ENCODE measurements at places on chromosomes 3 and 15.

- no peak for DNase-seq
These were observed 1.6 kb upstream of the ITGA11 start for GRCh38 chr15:68433551-68433950.

GRCh38 chr3:128368626-128369025, 98.1 kb downstream of the DNAJB8 start:
- no peak for DNase-seq

- DNase-seq, result no peak
These were observed 285.0 kb downstream of the SQOR start for GRCh38 chr15:45919806-45920205.

- no peak for DNase-seq
These were observed 6.9 kb upstream of the TNFSF10 start for GRCh38 chr3:172530101-172530561.

- DNase-seq, result no peak
These were observed 958.8 kb downstream of the IGSF11 start for GRCh38 chr3:118075873-118076272.

GRCh38 chr3:134080761-134081160, 51.0 kb upstream of the SLCO2A1 start:
- no peak for DNase-seq

GRCh38 chr15:66947471-66947870, 117.9 kb upstream of the SMAD3 start:
- no peak for DNase-seq

DNA sequence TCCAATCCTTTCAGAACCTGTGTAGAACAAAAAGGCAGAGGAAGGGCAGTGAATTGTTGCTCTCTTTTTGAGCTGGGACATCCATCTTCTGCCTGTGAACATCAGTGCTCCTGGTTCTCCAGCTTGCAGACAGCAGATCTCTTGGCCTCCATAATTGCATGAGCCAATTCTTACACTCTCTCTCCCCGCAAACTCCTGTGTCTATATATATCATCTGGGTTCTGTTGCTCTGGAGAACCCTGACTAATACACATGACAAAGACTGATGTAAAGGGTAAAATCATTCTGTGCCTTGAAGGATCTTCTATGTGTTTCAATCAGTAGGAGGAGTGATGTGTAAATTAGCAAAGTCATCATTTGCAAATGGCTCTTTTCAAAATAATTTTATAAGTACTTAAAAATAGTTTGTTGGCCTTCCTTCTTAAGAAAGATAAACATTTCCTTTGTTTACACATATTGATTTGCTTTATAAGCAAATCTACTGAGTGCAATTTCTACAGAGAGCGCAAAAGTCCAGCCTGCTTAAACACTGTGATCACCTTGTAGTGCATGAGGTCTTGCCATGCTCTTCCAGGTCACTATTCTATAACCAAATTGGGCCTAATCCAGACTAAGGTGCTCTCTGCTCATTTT, 154.9 kb upstream of the ANKRD28 start:
- DNase-seq, result no peak
